ENCODE measurements at places on chromosomes 1 and 21.

DNA sequence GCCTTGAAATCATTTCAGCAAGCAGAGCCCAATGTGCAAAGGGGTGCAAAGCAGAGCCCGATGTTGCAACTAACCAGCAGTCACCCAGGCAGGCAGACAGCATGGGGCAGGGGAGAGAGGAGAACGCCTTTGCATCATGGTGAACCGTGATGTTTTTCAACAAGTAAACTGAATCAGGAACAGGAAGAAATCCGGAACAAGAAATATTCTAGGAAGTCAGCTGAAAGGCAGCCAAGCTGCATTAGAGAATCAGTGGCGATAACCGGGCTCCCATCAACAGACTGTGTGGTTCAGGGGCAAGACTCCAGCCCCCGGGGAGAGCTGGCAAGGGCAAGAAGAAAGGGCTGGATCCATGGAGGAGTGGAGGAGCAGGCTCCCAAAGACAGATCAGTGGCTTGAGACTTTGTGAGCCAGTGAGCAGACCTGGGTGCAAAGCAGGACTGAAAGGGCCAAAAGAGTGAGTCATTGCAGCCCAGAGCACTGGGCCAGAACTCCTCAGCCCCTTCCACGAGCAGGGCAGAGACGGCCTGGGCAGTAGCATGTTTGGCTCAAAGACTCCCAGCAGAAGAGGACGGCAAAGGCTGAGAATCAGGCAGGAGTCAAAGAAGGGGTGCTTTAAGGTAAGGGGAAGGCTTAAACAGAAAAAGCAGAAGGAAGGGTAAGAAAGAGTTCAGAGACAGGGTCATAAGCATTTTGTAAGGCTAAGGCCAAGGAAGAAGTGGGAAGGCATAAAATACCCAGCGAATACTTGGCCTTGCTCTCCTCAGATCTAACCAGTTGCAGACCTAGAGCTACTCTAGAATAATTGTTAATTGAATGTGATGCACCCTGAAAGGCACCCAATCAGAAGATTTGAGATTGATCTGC lies 155.0 kb downstream of the SETD4 start:
- no peak for DNase-seq
- no peak overlapping the region for H3K27ac ChIP-seq
- H3K4me3 ChIP-seq, result no peak overlapping the region

DNA sequence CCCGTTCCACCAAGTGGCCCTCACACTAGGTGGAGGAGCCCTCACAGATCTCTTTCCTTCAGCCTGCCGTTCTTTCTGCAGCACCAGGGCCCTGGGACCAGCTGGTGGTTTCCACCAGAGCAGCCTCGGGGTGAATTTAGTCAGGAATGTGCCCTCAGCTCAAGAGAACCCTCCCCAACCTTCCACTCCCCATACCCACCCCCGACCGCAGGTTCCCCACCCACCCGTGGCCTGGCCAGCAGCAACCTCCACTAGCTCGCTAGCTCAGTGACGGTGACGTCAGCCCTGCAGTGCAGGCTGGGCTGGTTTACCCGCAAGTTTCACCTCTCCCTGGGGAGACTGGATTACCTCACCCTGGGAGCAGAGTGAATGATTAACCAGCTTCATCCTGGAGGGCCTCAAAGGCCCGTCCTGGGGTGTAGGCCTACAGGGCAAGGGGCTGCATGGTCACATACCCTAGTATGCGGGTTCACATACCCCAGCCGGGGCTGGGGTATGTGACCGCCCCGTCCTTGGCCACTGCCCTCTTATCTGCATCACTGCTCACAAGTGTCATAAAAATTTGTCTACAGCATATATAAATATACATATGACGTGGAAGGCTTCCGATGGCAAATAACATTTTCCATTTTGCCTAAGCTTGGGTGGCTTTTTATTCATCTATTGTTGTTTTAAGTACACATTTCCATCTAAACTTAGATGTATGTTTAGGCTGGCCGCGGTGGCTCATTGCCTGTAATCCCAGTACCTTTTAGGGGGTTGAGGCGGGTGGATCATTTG lies 24.5 kb downstream of the ELF3 start:
- no peak overlapping the region for H3K4me3 ChIP-seq
- H3K4me1 ChIP-seq, result no peaks in the 10 kb centered on the region
- H3K27ac ChIP-seq, result no peak overlapping the region
- no peak for DNase-seq

GRCh38 chr21:17371450-17371849 lies 141.4 kb upstream of the CXADR start:
- peaks cover 8% of the 10 kb centered on the region for H3K4me1 ChIP-seq
- H3K36me3 ChIP-seq, result no peaks in the 10 kb centered on the region
- no peak overlapping the region for H3K27ac ChIP-seq
- H3K4me3 ChIP-seq, result no peak overlapping the region
- DNase-seq, result peak; percentile 4

DNA sequence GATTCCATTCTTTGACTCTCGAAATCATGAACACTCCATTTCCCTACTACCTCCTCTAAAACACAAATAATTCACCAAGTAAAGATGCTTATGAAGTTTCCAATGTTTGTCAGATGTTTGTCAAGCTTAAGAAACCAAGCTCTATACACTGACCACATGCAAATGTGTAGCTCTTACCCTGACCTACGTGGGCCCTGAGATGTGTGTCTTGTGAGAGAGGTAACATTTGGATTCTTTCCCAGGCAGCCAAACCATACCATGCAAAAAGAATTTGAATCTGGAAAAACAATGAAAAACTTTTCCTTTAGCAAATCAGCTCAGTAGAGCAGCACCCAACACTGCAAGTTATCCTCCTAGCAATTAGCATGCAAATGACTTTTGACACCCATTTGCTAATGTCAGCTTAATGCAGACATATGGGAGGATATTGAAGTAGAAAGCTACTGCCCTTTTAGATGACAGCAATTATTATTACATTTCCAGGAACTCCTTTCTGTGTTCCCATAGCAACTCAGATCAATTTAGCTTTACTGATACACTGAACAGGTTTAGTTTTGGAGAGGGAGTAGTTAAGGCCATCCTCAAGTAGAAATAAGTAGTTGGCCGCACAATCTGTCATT lies 83.2 kb upstream of the RGS4 start:
- H3K27me3 ChIP-seq, result no peaks in the 10 kb centered on the region
- no peak overlapping the region for H3K4me3 ChIP-seq
- DNase-seq, result no peak
- no peak overlapping the region for H3K27ac ChIP-seq
- no peaks in the 10 kb centered on the region for H3K4me1 ChIP-seq

- H3K4me3 ChIP-seq, result no peak overlapping the region
- H3K27ac ChIP-seq, result no peak overlapping the region
- H3K27me3 ChIP-seq, result no peaks in the 10 kb centered on the region
Observed at GRCh38 chr1:71787699-71788098, 494.6 kb downstream of the NEGR1 start.

- no peaks in the 10 kb centered on the region for H3K27me3 ChIP-seq
- no peaks in the 10 kb centered on the region for H3K36me3 ChIP-seq
- no peak overlapping the region for H3K27ac ChIP-seq
- H3K4me1 ChIP-seq, result 0 out of 2 replicates have a peak, but pooled peaks cover 8% of the 10 kb centered on the region
- DNase-seq, result no peak
Observed at GRCh38 chr21:14454016-14455009, 71.4 kb upstream of the HSPA13 start.

- H3K36me3 ChIP-seq, result peaks cover 32% of the 10 kb centered on the region
- no peak overlapping the region for H3K4me3 ChIP-seq
- H3K4me1 ChIP-seq, result no peaks in the 10 kb centered on the region
- H3K27ac ChIP-seq, result no peak overlapping the region
- DNase-seq, result no peak
Observed at GRCh38 chr1:32303997-32304622, 12.2 kb downstream of the HDAC1 start.

DNA sequence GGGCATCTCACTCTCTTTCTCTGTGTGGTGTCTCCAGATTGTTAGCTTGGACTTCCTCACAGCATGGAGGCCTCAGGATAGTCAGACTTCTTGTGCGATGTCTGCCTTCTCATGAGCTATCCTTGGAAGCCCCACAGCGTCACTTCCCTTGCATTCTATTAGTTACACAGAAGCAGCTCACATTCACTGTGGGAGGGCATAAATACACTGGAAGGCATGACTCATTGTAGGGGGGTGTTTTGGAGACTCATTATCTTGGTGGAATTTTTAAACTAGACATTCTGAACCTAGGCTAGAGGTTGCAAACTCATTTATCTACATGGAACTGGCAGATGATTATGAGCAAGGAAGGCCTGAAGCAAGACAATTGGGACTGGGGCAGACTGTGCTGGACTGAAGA lies 21.4 kb upstream of the FASLG start:
- H3K4me1 ChIP-seq, result no peaks in the 10 kb centered on the region
- H3K36me3 ChIP-seq, result no peaks in the 10 kb centered on the region
- no peak overlapping the region for H3K4me3 ChIP-seq
- no peaks in the 10 kb centered on the region for H3K27me3 ChIP-seq
- H3K27ac ChIP-seq, result no peak overlapping the region

- H3K36me3 ChIP-seq, result no peaks in the 10 kb centered on the region
- peaks cover 3% of the 10 kb centered on the region for H3K27me3 ChIP-seq
- H3K4me3 ChIP-seq, result no peak overlapping the region
- DNase-seq, result no peak
- peaks cover 39% of the 10 kb centered on the region for H3K4me1 ChIP-seq
Observed at GRCh38 chr1:226125831-226126230, 60.7 kb downstream of the ACBD3 start.

- no peak overlapping the region for H3K4me3 ChIP-seq
- H3K36me3 ChIP-seq, result no peaks in the 10 kb centered on the region
- no peak for DNase-seq
- peaks cover 28% of the 10 kb centered on the region for H3K4me1 ChIP-seq
Observed at GRCh38 chr1:27623327-27624212, 11.4 kb downstream of the FGR start.

- DNase-seq, result no peak
- no peak overlapping the region for H3K27ac ChIP-seq
- H3K27me3 ChIP-seq, result no peaks in the 10 kb centered on the region
- no peaks in the 10 kb centered on the region for H3K36me3 ChIP-seq
- H3K4me1 ChIP-seq, result peaks cover 33% of the 10 kb centered on the region
Observed at GRCh38 chr1:82837766-82838465, 1037.2 kb downstream of the ADGRL2 start.

DNA sequence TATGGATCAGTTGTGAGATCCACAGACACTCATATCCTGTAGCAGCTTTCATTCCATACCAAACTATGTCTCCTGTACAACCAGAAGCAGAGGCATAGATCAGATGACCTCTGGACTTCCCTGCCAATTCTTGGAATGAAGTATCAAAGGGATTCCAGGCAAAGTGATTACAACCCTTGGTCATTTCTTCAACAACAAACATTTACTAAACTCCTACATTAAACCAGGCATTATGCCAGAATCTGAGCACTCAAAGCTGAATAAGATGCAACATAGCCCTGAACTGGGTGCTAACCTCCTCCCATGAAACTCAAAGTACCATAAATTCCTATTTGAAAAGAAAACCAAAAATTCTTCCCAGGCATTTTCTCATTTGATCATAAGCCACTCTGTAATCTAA lies 121.2 kb upstream of the SGIP1 start:
- no peak overlapping the region for H3K27ac ChIP-seq
- H3K4me1 ChIP-seq, result no peaks in the 10 kb centered on the region
- DNase-seq, result no peak
- H3K36me3 ChIP-seq, result no peaks in the 10 kb centered on the region
- no peak overlapping the region for H3K4me3 ChIP-seq
- H3K27me3 ChIP-seq, result no peaks in the 10 kb centered on the region

DNA sequence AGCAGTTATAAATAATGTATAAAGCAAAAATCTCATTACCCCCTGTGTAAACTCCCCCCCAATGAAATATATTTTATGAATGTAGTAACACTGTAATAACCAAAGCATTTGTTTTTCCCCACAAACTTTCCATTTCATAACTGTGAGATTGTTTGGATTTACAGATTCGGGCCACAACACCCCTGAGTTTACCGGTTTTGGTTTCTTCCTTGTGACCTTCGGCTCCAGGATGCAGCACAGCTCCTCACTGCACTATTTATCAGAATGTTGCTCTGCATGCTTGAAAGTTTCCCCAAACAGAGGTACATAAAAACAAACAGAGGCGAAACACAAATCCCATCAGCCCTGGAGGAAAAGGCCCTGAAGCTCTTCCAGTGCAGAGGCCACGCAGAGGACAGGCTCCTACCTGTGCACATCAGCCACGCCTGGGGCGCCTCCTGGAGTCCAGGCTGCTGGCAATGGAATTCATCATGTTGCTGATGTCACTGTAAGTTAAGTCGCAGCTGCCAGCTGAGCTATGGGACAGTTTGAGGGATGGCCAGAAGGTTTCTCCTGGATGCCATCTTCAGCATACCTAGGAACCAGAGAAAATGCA lies 122.0 kb downstream of the LMO4 start:
- peaks cover 24% of the 10 kb centered on the region for H3K4me1 ChIP-seq
- H3K36me3 ChIP-seq, result peaks cover 6% of the 10 kb centered on the region
- no peak overlapping the region for H3K27ac ChIP-seq
- no peaks in the 10 kb centered on the region for H3K27me3 ChIP-seq

DNA sequence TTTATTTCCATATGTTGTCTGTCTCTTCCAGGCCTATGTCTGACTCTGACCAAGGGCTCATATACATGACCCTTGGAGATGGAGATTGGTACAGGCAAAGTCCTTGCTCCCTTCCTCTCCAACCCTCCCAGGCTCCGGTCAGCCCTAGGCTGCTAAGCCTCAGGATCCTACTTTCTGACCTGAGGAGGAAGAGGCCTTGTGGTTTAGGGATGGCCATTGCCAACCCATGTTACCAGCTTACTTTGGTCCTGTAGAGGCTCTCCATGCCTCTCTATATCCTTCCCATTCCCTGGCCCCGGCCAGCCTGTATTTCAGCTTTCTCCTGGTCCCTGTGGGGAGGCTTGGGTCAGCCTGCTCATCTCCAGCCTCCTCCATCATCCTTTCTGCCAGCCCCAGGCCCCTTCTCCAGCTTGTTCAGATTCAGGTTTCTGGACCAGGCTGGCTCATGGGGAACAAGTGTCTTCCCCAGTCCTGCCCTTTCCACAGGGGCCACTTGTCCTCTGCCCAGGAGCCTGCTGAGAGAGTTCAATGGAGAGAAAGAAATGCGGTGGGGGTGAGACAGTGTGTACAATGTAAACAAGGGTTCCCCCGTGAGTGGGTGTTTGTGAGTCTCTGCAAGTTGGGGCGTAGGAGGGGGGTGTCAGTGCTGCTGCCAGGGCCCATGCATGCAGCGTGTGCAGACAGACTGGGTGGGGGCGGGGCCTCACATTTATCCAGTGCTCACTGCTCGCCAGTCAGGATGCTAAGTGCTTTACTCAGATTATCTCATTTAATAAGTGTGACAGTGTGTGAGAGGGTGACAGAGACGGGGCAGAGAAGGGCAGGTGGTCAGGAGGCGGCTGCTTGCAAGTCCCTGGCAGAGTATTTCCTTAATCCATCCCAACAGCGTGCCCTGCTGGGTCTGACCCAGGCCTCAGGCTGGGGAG lies 31.3 kb upstream of the FOXO6 start:
- H3K27ac ChIP-seq, result no peak overlapping the region
- DNase-seq, result no peak
- no peaks in the 10 kb centered on the region for H3K27me3 ChIP-seq

GRCh38 chr21:36209626-36210171 lies 53.1 kb downstream of the DOP1B start:
- no peaks in the 10 kb centered on the region for H3K27me3 ChIP-seq
- H3K4me3 ChIP-seq, result no peak overlapping the region
- H3K36me3 ChIP-seq, result no peaks in the 10 kb centered on the region
- DNase-seq, result peak; percentile 91
- H3K27ac ChIP-seq, result no peak overlapping the region
- H3K4me1 ChIP-seq, result no peaks in the 10 kb centered on the region

GRCh38 chr1:50349242-50349565 lies 74.0 kb downstream of the DMRTA2 start:
- H3K4me3 ChIP-seq, result no peak overlapping the region
- no peaks in the 10 kb centered on the region for H3K36me3 ChIP-seq
- no peaks in the 10 kb centered on the region for H3K4me1 ChIP-seq

- DNase-seq, result no peak
- H3K27me3 ChIP-seq, result no peaks in the 10 kb centered on the region
- H3K27ac ChIP-seq, result no peak overlapping the region
- H3K4me1 ChIP-seq, result peaks cover 15% of the 10 kb centered on the region
Observed at GRCh38 chr1:57238233-57238781, 185.6 kb downstream of the DAB1 start.

Measured in GM23338 (cell line).